Cardiac muscle cell (in vitro differentiated cells and primary cell): ENCODE measurements at places on chromosomes 6 and 20. TPM values are rescaled to one million over a fixed set of nuclear protein-coding genes. Genes with fewer than 3 reads are reported as not detected.

DNA sequence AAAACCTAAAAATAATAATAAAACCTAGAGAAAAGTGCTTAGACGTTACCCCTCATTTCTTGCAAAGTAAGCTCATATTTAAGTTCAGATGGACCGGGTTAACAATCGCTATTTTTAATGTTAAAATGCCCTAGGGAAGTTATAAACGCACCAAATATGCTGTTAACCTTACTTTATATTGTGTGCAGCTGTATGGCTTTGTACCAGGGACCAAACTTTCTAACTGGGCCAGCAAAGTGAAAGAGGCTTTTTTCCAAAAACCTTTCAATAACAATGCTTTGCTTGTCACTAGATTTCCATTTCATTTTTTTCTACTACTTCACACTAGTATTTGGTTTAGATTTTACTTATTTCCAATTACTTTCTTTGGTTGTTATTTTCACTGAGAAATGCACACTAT lies 248.5 kb downstream of the FOXC1 start:
- H3K27ac ChIP-seq: no peak overlapping the region
- no peaks in the 10 kb centered on the region for H3K4me1 ChIP-seq
- no peak overlapping the region for H3K4me3 ChIP-seq
- peaks cover 24% of the 10 kb centered on the region for H3K27me3 ChIP-seq
- no peaks in the 10 kb centered on the region for H3K36me3 ChIP-seq

- no peak overlapping the region for H3K27ac ChIP-seq
- H3K27me3 ChIP-seq: no peaks in the 10 kb centered on the region
- no peak for DNase-seq
- H3K4me3 ChIP-seq: no peak overlapping the region
These were observed 98.4 kb downstream of the FOXC1 start for GRCh38 chr6:1708122-1708521.

GRCh38 chr6:148240861-148241477 lies 101.7 kb upstream of the SASH1 start:
- no peaks in the 10 kb centered on the region for H3K27me3 ChIP-seq
- H3K36me3 ChIP-seq: no peaks in the 10 kb centered on the region
- no peak overlapping the region for H3K4me3 ChIP-seq

DNA sequence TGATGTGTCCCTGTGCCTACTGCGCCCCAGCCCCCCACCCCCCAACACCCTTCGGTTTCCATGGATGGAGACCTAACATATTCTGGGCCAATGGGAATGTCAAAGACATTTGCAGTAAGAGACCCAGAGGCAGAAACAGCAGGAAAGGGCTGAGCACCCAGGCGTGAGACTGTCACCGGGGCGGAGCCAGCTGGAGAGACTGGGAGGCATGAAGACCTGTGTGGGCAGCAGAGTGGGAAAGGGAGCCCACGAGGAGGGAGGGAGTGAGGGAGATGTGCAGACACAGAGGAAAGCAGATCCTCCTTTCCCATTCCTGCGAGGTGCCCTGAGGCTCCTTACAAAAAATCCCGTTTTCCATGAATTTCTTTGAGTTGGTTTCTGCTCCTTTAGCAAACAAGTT lies 150.2 kb downstream of the FOXC1 start:
- H3K4me3 ChIP-seq: no peak overlapping the region
- H3K4me1 ChIP-seq: peaks cover 9% of the 10 kb centered on the region
- H3K36me3 ChIP-seq: no peaks in the 10 kb centered on the region
- no peak overlapping the region for H3K27ac ChIP-seq
- peaks cover 16% of the 10 kb centered on the region for H3K27me3 ChIP-seq
- no peak for DNase-seq

DNA sequence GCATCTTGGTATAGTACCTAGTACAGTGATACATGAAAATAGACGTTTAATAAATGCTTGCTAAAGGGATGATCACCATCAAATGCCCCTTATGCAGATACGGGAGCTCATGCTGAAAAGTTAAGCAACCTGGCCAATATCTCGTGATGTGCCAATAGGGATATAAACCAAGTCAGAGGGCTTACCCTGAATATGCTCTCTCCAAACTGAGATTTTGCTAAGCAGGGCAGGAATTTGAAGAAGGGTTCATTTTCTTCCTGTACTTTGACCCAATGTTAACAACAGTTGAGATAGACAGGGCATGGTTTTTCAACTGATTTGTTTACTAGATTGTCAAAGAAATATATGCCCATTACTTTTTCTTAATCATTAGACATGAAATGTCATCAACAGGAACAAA lies 219.3 kb upstream of the PREP start:
- no peak overlapping the region for H3K4me3 ChIP-seq
- no peaks in the 10 kb centered on the region for H3K27me3 ChIP-seq
- no peak for DNase-seq
- no peaks in the 10 kb centered on the region for H3K4me1 ChIP-seq
- H3K36me3 ChIP-seq: no peaks in the 10 kb centered on the region
- no peak overlapping the region for H3K27ac ChIP-seq

DNA sequence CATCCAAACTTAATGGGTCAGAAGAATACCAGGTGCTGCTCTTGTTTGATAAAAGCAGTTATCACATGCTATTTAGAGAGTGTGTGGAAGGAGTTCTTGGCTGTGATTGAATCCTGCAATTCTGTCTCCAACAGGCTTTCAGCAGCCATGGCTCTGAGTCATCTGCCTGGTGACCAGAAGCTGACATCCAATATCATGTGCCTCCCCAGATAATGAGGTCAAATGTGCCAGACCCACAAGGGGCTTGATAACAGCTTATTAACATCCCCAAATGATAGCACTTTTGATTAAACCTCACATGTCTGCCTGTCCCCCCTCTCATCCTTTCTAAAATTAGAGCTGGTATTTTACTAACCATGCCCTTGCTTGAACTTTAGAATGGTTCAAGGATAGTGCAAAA lies 175.7 kb upstream of the PLN start:
- no peaks in the 10 kb centered on the region for H3K27me3 ChIP-seq
- H3K4me3 ChIP-seq: no peak overlapping the region
- peak; percentile 27 for DNase-seq
- no peaks in the 10 kb centered on the region for H3K36me3 ChIP-seq

DNA sequence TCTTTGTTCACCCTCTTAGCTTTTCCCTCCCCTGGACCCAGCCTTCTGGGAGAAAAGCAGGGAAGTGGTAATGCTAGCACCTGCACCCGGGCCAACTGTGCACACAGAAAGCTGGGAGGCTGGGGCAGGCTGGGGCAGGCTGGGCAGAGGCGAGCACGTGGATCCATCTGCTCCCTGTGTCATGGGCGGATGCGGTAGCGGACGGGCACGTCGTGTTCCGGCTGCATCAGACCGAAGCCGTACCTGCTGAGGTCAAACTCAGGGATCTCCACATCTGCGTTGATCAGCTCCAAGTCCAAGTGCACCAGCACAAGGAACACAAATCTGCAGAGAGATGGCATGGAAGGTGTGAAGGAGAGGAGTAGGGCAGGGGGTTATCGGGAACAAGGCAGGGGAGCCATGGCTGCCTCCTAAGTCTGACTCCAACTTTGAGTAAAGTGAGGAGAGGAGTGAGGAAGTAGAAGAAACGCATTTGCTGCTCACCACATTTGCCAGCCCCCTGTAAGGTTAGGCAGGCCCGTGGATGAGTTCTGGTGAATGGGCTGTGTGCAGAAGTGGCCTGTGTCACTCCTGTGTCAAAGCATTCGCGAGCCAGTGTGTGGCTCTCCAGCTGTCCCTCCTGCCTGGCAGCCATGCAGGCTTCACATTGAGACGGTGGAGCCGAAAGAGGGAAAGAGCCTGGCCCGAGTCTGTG lies 25.4 kb upstream of the KCNB1 start:
- H3K4me3 ChIP-seq: no peak overlapping the region
- H3K4me1 ChIP-seq: no peaks in the 10 kb centered on the region
- no peaks in the 10 kb centered on the region for H3K36me3 ChIP-seq
- H3K27me3 ChIP-seq: no peaks in the 10 kb centered on the region
- no peak overlapping the region for H3K27ac ChIP-seq

DNA sequence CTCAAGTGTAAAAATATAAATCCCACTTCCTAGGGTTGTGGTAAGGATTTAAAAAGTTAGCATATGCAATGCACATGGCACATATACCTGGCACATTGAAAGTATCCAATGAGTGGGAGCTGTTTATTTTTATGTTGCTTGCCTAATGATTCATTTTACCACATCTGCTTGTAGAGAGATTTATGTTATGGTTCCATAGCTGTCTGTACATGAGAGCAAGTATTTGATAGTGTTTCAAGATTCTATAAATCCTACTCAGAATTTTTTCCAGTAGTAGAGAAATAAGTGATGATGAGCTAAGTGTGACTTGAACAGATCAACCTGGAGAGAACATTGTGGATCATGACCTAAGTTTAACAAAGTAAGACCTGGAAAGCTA lies 125.3 kb upstream of the SPTLC3 start:
- H3K27ac ChIP-seq: no peak overlapping the region
- no peak overlapping the region for H3K4me3 ChIP-seq
- DNase-seq: no peak
- no peaks in the 10 kb centered on the region for H3K27me3 ChIP-seq
- H3K36me3 ChIP-seq: no peaks in the 10 kb centered on the region

GRCh38 chr6:39188571-39188970 lies 40.7 kb downstream of the KCNK5 start:
- no peak overlapping the region for H3K27ac ChIP-seq
- no peaks in the 10 kb centered on the region for H3K36me3 ChIP-seq
- DNase-seq: no peak
- no peaks in the 10 kb centered on the region for H3K27me3 ChIP-seq
- no peak overlapping the region for H3K4me3 ChIP-seq

DNA sequence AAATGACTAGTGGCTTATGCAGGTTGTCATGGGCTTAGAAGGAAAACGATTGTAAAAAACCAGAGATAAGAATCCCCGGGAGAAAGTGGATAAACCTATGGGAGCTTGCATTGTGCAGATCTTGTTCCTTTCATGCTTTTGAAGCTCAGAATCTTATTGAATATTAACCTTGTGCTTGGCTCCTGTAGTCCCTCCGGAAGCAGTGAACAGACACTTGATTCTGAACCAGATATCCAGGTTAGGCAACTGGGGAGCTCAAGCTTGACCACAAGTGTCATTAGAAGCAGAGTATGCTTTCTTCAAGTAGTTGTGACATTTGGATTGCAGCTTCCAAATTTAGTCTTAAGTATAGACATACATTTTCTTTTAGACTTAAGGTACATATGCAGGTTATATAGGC lies 212.6 kb upstream of the MOCS1 start:
- no peak for DNase-seq
- no peaks in the 10 kb centered on the region for H3K27me3 ChIP-seq
- no peaks in the 10 kb centered on the region for H3K4me1 ChIP-seq
- H3K27ac ChIP-seq: no peak overlapping the region
- H3K4me3 ChIP-seq: no peak overlapping the region

DNA sequence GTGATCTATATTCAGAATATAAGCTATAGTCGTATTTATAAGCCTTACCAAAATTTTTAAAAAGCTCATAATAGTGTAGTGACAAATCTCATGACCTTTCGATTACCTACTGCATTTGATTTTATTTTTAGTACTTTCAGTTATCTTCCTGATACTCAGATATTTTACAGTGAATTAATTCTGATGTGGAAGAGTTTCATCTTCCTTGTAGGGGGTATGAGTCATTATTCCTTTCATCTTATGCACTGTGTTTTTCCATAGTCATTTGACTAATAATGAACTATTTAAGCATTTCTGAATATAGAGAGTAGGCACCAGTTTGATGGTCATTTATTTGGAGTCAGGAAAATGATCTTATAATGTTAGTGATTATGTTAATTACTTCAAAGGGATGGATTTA lies 36.4 kb downstream of the HDGFL1 start:
- H3K27me3 ChIP-seq: no peaks in the 10 kb centered on the region
- no peak overlapping the region for H3K4me3 ChIP-seq
- no peak for DNase-seq
- H3K27ac ChIP-seq: no peak overlapping the region

DNA sequence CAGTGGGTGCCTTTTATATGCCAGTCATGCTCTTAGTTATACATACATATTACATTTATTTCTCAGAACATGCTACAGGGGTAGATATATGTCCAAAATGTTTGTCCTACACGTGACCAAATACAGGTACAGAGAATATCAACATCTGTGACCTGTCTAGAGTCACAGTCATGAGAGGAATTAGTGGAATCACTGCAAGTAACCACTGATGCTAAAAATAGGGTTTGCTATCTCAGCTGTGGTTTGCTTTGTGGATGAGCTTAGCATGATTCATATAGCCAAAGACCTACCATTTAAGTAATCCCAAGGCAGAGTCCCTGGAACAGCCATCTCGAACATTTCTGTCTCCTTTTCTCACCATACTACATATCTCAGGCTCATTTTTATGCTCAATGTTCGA lies 32.3 kb downstream of the GSTA3 start:
- H3K36me3 ChIP-seq: no peaks in the 10 kb centered on the region
- no peak for DNase-seq
- H3K27me3 ChIP-seq: no peaks in the 10 kb centered on the region
- H3K4me1 ChIP-seq: no peaks in the 10 kb centered on the region
- no peak overlapping the region for H3K4me3 ChIP-seq

DNA sequence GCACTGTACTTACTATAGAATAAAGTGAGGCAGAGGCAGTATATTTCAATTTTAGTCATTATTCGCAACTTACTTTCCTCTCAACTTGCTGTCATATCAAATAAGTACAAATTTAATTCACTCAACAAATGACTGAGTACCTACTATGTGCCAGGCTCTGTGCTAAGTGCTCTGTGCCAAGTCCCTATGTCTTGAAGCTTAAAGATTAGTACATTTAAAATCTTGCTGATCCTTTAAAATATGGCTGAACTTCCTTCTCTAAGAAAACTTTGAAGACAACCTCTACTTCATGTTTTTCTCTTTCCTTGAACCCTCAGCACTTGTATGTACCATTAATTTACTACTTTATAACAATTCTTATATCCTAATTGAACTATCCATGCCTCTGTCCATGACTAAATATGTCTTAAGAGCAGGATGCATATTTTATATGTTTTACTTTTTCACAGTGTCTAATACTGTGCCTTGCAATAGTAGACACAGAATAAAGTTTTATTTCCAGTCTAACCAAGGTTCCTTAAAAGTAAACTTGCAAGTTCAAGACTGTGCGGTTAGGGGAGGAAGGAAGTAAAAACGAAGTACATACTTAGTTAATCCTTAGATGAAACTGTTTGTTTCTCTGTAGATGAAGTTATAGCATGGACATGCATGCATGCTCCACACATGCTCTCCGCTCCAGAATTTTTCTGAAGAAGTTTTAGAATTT lies 10.0 kb upstream of the LATS1 start:
- H3K4me1 ChIP-seq: peaks cover 4% of the 10 kb centered on the region
- DNase-seq: no peak
- no peak overlapping the region for H3K4me3 ChIP-seq
- peak overlapping the region; percentile 69 for H3K27ac ChIP-seq

GRCh38 chr20:19098806-19099578 lies 113.5 kb upstream of the SLC24A3 start:
- H3K4me1 ChIP-seq: no peaks in the 10 kb centered on the region

ANGPT4 gene
- 0.21 and 0.80 TPM in 2 replicates for total RNA-seq

SGK2 gene
- 0.88 and 2.4 TPM in 2 replicates for total RNA-seq

CTAGE9 gene
- total RNA-seq: not detected in 2 replicates

CPNE5 gene
- 29.2 and 52.1 TPM in 2 replicates for total RNA-seq

PRKN gene
- 8.0 and 28.1 TPM in 2 replicates for total RNA-seq
